Activated T-cell treated with anti-CD3 and anti-CD28 coated beads, Interleukin-2, amount 50 U/mL, for 72 hours (primary cell): ENCODE measurements at places on chromosomes 7 and 10. TPM values are rescaled to one million over a fixed set of nuclear protein-coding genes. Genes with fewer than 3 reads are reported as not detected.

HPSE2 gene
- total RNA-seq, result not detected

- H3K36me3 ChIP-seq, result no peaks in the 10 kb centered on the region
- H3K27me3 ChIP-seq, result no peaks in the 10 kb centered on the region
- H3K4me1 ChIP-seq, result no peaks in the 10 kb centered on the region
Observed at GRCh38 chr7:1844951-1845390, 174.9 kb downstream of the ELFN1 start.

DNA sequence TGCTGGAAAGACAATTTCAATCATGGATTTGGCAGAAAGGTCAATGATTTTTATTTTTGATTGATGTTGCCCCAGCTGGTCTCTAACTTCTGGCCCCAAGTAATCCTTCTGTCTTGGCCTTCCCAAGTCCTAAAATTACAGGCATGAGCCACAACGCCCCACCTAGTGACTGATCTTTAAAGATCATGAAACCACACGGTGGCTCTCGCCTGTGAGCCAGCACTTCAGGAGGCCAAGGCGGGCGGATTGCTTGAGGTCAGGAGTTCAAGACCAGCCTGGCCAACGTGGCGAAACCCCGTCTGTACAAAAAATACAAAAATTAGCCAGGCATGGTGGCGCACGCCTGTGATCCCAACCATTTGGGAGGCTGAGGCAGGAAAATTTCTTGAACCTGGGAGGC lies 12.6 kb upstream of the C10orf95 start:
- H3K4me3 ChIP-seq, result no peak overlapping the region
- no peak overlapping the region for H3K27ac ChIP-seq
- DNase-seq, result no peak
- peaks cover 7% of the 10 kb centered on the region for H3K27me3 ChIP-seq
- peaks cover 2% of the 10 kb centered on the region for H3K36me3 ChIP-seq

CLCN1 gene
- 0.09 TPM for total RNA-seq

GRCh38 chr7:96320442-96320841 lies 1.5 kb downstream of the SLC25A13 start:
- no peaks in the 10 kb centered on the region for H3K27me3 ChIP-seq
- H3K4me3 ChIP-seq, result peak overlapping the region; percentile 94
- peaks cover 32% of the 10 kb centered on the region for H3K4me1 ChIP-seq
- no peaks in the 10 kb centered on the region for H3K36me3 ChIP-seq
- peak overlapping the region; percentile 94 for H3K27ac ChIP-seq

- peaks cover 9% of the 10 kb centered on the region for H3K4me1 ChIP-seq
- no peak overlapping the region for H3K4me3 ChIP-seq
- no peaks in the 10 kb centered on the region for H3K27me3 ChIP-seq
- peaks cover 52% of the 10 kb centered on the region for H3K36me3 ChIP-seq
Observed at GRCh38 chr7:17269341-17270221, 28.9 kb upstream of the AHR start.

APBB1IP gene
- total RNA-seq, result 49.7 TPM

DNA sequence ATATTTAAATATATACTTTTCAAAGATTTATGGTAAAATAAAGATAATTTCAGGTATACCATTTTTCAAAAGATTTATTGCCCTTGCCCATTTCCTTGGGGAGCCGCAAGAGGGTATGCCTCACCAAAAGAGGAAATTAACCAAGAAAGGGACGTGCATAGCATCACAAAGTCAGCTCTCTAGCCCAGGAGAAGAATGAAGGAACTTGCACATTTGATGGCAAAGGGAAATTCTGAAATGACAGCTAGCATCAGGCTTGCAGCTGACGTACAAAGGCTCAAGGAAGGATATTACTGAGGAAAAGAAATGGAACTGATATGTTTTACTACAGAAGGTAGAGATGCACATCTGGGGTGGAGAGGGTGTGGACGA lies 93.6 kb upstream of the RSU1 start:
- DNase-seq, result no peak
- no peak overlapping the region for H3K27ac ChIP-seq
- H3K4me3 ChIP-seq, result no peak overlapping the region
- H3K27me3 ChIP-seq, result peaks cover 4% of the 10 kb centered on the region
- H3K4me1 ChIP-seq, result peaks cover 8% of the 10 kb centered on the region

DNA sequence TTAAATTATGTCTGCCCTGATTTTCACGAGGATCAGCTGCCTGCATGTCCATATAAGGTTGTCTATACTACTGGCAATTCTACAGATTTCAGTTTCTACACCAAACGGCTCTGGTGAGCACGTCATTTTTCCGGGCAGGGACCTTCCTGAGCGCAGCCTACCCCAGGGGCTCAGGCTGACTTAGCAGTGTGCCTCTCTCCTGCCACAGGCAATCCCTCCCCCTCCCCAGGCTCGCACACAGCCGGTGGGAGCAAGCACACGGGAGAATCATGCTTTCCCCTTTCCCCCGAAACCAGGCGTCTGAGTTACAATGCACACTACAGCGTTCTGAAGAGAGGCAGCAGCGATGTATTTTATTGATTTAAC lies 1.7 kb downstream of the KLF6 start:
- H3K27me3 ChIP-seq, result no peaks in the 10 kb centered on the region
- peak overlapping the region; percentile 97 for H3K4me3 ChIP-seq
- peaks cover 60% of the 10 kb centered on the region for H3K36me3 ChIP-seq

TUBB8 gene
- total RNA-seq, result not detected

DNA sequence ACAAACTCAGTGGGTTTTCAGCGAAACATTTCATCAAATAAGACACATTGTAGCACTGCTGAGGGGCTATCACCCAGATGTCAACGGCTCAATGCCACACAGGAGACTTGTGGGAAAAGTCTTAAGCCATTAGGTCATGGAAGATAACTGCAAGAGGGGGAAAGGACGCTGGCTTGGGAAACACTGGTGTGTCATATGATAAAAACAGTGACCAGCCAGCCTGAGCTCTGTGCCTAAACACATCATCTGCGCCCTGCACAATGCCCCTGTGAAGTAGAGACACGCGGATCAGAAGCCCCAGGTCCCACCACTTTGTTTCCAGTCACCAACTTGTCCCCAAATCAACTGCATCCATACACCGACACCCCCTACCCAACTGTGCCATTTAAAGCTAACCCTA lies 116.7 kb downstream of the TNS3 start:
- H3K4me1 ChIP-seq, result no peaks in the 10 kb centered on the region
- no peak overlapping the region for H3K4me3 ChIP-seq
- H3K27me3 ChIP-seq, result no peaks in the 10 kb centered on the region
- no peak for DNase-seq
- no peak overlapping the region for H3K27ac ChIP-seq
- no peaks in the 10 kb centered on the region for H3K36me3 ChIP-seq
